ENCODE measurements at places on chromosomes 16 and 17. TPM values are rescaled to one million over a fixed set of nuclear protein-coding genes. Genes with fewer than 3 reads are reported as not detected.

GRCh38 chr17:28920201-28920600, 17.3 kb upstream of the DHRS13 start:
- no peak for DNase-seq
- no peaks in the 10 kb centered on the region for H3K27me3 ChIP-seq
- peaks cover 57% of the 10 kb centered on the region for H3K36me3 ChIP-seq
- H3K4me3 ChIP-seq, result no peak overlapping the region
- no peak overlapping the region for H3K27ac ChIP-seq

- H3K36me3 ChIP-seq, result no peaks in the 10 kb centered on the region
- peak; percentile 47 for DNase-seq
- H3K27me3 ChIP-seq, result no peaks in the 10 kb centered on the region
- peaks cover 54% of the 10 kb centered on the region for H3K4me1 ChIP-seq
- H3K4me3 ChIP-seq, result peak overlapping the region; percentile 87
Observed at GRCh38 chr16:75065149-75065505, 51.5 kb downstream of the LDHD start.

The MRPL28 gene
- 73.2 TPM for total RNA-seq

DNA sequence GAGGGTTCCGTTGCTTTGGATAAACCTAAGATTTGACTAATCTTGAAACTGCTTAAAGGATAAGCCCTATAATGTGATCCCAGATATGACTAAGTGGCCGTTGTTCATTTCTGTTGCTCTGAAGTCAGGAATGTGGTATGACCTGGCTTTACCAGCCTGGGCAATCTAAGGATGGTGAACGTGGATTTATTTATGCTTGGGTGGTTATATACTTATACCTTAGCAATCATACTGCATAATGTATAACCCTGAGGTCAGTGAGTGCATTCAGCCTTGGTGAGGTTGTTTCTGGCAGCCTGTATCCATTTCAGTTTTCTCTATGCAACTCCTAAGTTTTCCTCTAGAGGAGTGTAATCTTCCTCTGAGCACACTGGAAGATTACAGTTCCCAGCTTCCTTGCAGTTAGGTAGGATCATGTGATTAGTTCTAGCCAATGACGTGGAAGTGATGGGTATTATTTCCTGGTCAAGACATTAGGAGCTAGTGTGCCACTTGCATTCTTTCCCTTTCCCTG, 41.9 kb downstream of the FTO start:
- H3K4me3 ChIP-seq, result no peak overlapping the region
- H3K27me3 ChIP-seq, result no peaks in the 10 kb centered on the region
- no peaks in the 10 kb centered on the region for H3K36me3 ChIP-seq

DNA sequence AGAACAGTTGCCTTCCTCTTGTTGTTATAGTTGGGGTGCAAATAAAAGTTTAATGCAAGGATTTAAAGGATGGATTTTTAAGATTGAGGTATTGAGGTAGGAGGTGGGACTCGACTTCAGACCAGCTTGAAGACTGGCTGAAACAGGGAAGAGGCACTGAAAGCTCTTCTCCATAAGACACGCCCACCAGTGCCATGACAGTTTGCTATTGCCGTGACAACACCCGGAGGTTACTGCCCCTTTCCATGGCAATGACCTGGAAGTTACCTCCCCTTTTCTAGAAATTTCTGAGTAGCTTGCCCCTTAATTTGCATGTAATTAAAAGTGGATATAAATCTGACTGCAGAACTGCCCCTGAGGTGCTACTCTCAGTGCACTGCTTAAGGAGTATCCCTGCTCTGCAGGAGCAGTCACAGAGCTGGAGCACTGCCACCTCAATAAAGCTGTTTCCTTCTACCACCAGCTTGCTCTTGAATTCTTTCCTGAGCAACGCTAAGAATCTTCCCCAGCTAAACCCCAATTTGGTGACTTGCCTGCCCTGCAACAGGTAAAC, 122.6 kb downstream of the SHISA6 start:
- no peak overlapping the region for H3K27ac ChIP-seq
- H3K4me1 ChIP-seq, result no peaks in the 10 kb centered on the region
- no peaks in the 10 kb centered on the region for H3K27me3 ChIP-seq
- no peaks in the 10 kb centered on the region for H3K36me3 ChIP-seq
- DNase-seq, result no peak
- no peak overlapping the region for H3K4me3 ChIP-seq

DNA sequence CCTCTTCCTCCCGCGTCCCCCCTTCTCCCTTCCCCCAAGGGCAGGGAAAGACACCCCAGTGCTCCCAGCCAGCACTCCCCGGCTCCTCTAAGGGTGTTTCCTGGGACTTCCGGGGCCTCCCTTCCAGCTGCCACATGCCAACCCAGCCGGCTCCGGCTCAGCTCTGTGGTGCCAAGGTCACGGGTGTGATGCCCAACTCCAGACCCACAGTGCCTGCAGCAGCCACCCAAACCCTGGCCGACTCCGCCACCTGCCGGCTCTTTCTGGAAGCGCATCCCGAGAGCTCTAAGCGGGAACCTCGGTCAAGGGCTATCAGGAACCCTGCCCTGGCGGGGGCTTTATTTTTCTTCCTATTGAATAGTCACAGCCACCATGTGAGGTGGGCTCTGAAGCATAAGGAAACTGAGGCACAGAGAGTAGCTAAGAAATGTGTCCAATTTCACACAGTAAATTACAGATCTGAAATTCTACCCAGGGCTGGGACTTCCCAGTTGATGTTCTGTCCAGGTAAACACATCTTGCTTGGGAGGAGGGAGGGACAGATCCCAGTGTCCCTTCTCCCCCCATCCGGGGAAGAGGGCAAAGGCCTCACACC, 3.3 kb upstream of the PPP1R1B start:
- H3K36me3 ChIP-seq, result no peaks in the 10 kb centered on the region
- H3K4me1 ChIP-seq, result peaks cover 35% of the 10 kb centered on the region
- peak; percentile 93 for DNase-seq
- H3K27ac ChIP-seq, result no peak overlapping the region
- H3K27me3 ChIP-seq, result peaks cover 40% of the 10 kb centered on the region

The C1QL1 gene
- 0.94 TPM for total RNA-seq

GRCh38 chr16:85484347-85485300, 128.5 kb upstream of the GSE1 start:
- H3K27me3 ChIP-seq, result no peaks in the 10 kb centered on the region
- no peak overlapping the region for H3K4me3 ChIP-seq
- H3K36me3 ChIP-seq, result no peaks in the 10 kb centered on the region
- H3K4me1 ChIP-seq, result no peaks in the 10 kb centered on the region
- no peak for DNase-seq

- no peak overlapping the region for H3K4me3 ChIP-seq
- no peak for DNase-seq
- H3K36me3 ChIP-seq, result peaks cover 1% of the 10 kb centered on the region
- peaks cover 5% of the 10 kb centered on the region for H3K4me1 ChIP-seq
- H3K27ac ChIP-seq, result no peak overlapping the region
Observed at GRCh38 chr16:66580605-66581209, 1.4 kb downstream of the CMTM2 start.

DNA sequence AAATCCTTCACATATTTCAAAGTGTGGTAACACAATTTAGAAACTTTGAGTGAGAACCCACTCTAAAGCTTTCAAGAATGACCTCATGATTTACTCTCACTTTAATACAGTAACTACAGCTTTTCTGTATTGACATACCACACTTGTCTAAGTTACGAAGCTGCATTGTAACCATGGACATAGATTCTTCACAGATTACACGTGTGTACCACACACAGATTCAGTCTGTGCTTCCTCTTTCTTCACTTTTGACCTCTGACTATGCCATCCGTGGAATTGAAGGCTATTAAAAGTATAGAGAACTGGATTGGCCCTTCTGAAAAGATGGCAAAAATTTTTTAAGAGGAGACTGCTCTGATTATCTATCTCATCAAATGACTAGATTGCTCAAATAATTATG, 172.7 kb downstream of the TANC2 start:
- DNase-seq, result no peak
- H3K4me3 ChIP-seq, result no peak overlapping the region
- H3K27ac ChIP-seq, result peak overlapping the region; percentile 33
- H3K27me3 ChIP-seq, result no peaks in the 10 kb centered on the region
- no peaks in the 10 kb centered on the region for H3K36me3 ChIP-seq
- H3K4me1 ChIP-seq, result no peaks in the 10 kb centered on the region

The KRTAP4-3 gene
- not detected for total RNA-seq

GRCh38 chr16:76963614-76964315, 227.2 kb upstream of the MON1B start:
- no peak overlapping the region for H3K27ac ChIP-seq
- no peaks in the 10 kb centered on the region for H3K4me1 ChIP-seq
- H3K27me3 ChIP-seq, result no peaks in the 10 kb centered on the region
- no peaks in the 10 kb centered on the region for H3K36me3 ChIP-seq
- no peak overlapping the region for H3K4me3 ChIP-seq

The KRTAP16-1 gene
- total RNA-seq, result not detected

DNA sequence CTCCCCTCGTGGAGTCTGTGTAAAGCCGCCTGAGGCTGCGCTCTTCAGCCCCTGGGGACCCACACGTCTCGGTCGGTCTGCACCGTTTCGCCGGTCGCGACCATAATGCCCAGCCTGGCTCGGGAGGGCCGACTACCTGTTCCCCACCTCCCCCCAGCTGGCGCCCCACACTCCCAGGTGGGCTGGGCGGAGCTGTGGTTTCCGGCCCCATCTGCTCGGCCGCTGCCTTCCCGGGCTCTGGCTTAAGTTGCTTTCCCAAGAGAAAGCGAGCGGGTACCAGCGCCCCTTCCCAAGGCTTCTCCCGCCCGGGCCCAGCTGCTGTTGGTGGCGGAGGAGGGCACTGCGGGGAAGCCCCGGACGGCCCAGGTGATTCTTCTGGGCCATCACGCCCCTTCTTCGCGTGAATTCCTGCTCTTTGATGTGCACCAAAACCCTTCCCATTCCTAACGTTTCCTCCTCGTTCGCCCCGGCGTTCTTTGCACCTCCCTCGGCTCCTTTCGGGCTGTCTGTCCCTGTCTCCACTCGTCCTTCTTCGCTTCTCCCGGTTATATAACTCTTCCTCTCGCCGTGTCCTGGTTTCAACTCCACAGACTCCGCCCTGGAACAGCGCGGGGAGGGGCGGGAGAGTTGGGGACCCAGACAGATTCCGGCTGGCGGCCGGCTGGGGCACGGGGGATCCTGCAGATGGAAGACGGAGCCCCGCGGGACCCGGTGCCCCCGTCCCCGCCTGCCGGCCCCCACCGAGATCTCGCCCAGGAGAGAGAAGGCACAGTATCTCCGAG, 2.0 kb downstream of the KDM6B start:
- no peak for DNase-seq
- H3K4me1 ChIP-seq, result peaks cover 56% of the 10 kb centered on the region
- H3K27me3 ChIP-seq, result peaks cover 5% of the 10 kb centered on the region
- H3K27ac ChIP-seq, result peak overlapping the region; percentile 16
- peaks cover 2% of the 10 kb centered on the region for H3K36me3 ChIP-seq

DNA sequence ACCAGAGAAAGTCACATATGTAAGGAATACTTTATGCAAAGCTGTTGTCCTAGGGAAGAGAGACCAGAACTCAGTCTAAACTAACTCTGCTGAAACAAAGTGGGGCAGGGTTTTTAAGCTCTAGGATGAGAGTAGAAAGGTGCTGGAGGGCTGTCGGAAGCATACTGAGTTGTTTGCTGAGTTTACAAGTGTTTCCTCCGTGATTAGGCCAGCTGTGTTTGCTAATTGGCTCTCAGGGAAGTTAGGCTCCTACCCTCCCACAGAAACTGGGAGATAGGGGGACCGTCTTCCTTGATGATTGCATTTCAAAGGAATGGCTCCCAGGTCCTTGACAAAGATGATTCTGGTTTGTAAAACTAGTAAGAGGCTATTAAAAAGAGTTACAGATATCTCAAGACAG, 24.4 kb upstream of the CRYM start:
- H3K27me3 ChIP-seq, result peaks cover 56% of the 10 kb centered on the region
- H3K36me3 ChIP-seq, result peaks cover 2% of the 10 kb centered on the region
- peaks cover 29% of the 10 kb centered on the region for H3K4me1 ChIP-seq
- no peak overlapping the region for H3K27ac ChIP-seq
- H3K4me3 ChIP-seq, result peak overlapping the region; percentile 88
- no peak for DNase-seq

- H3K27me3 ChIP-seq, result no peaks in the 10 kb centered on the region
- H3K4me3 ChIP-seq, result peak overlapping the region; percentile 87
- no peak for DNase-seq
- H3K4me1 ChIP-seq, result peaks cover 21% of the 10 kb centered on the region
- peak overlapping the region; percentile 93 for H3K27ac ChIP-seq
Observed at GRCh38 chr16:88662222-88662842, 559 bp downstream of the MVD start.

The KRTAP9-2 gene
- not detected for total RNA-seq

DNA sequence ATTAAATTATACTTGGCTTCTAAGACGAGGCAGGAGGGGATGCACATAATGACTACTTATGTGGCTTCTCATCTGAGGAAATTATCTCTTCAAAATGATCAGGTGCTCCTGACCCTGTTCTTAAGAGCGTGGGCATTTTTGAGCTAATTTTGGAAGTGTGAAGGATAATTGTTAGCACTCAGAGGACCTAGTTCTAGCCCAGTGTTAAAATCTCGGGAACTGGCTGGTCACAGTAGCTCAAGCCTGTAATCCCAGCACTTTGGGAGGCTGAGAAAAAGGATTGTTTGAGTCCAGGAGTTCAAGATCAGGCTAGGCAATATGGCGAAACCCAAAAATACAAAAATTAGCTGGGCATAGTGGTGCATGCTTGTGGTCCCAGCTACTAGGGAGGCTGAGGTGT, 103.0 kb upstream of the DHX40 start:
- H3K4me1 ChIP-seq, result no peaks in the 10 kb centered on the region
- DNase-seq, result no peak
- no peak overlapping the region for H3K4me3 ChIP-seq
- H3K27ac ChIP-seq, result no peak overlapping the region

All from activated T-cell treated with anti-CD3 and anti-CD28 coated beads, Interleukin-2, amount 50 U/mL, for 72 hours (primary cell).